ENCODE measurements at places on chromosomes 12 and 14.

DNA sequence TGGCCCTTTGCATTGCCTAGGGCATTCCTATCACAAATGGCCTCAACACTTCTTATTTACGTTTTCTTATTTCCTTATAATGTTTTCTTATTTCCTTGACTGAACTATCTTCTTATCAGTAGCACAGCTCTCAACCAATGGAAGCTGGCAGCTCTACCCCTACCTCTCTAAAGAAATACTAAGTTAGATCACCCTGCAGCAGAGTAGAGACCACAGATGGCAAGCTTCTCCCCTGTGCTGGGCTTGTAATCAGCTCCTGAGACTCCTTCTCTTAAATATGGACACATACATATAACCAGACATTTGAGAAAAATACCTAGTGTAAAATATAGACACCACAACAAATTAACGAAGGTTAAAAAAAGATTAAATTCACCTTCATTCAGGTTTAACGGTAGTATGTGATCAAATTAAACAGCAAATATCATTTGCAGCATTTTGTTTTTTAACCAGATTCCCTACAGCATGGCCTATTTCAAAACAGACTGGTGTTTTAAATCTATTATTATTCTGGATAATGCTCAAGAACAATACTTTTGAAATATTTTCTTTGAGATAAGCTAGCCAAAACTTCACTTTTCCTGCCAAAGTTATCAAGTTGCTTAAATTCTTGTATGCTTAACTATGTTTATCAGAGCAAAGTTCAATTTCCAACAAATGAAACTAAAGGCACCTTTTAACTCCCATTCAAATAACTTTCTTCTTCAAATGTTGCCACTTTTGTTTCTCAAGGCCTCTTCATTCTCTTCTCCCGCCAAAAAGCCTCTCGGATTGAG lies 54.3 kb downstream of the SLC41A2 start:
- DNase-seq: peak; percentile 41

DNA sequence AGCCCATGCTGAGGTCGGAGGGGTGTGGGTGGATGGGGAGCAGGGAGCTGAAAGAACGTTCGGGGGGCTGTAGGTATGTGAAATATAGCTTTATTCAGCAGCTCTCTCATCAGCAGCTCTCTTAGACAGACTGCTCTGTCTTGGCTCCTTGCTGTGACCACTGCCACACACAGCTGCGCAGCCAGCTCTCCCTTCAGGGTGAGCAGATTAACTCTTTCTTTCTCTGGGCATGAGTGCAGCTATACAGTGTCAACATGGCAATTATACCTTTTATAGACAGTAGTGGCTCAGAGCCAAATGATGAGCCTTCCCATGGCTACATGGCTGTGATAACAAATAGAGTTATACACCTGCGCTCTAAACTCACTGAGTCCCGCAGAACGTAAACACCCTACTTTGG lies 137.7 kb upstream of the NEDD1 start:
- DNase-seq: no peak

- DNase-seq: peak; percentile 16
Measured at GRCh38 chr12:132275110-132275531, 54.3 kb downstream of the GALNT9 start.

DNA sequence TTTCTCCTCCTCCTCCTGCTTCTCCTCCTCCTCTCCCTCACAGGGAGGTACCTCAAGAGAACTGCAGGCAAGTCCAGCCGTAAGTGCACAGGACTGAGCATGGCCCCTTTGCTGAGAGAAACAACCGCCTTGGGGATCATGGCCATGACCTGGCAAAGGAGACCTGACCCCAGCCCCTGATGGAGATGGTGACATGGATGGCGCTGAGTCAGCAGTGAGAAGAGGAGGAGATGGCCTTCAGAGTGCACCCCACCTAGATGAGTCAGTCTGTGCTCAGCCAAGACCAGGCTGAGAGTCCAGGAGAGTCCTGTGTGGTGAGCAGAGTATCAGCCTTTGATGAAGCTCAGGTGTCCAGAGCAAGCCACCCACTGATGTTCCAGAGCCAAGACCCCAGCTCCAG lies 36.4 kb downstream of the MEG3 start:
- DNase-seq: no peak

DNA sequence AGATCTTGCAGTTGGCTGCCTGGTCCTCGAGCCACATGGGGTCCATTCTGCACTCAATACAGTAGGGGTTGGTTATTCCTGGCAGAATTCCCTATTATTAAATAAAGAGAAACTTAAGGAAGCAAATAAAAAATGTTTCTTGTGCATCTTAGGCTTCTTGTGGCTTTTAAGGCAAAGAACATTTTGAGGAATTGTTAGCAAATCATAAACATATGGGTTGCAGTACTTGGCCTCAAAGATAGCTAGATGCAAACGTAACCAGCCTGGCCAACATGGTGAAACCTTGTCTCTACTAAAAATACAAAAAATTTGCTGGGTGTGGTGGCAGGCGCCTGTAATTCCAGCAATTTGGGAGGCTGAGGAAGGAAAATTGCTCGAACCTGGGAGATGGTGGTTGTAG lies 50.8 kb upstream of the KCNA5 start:
- no peak for DNase-seq

- peak; percentile 67 for DNase-seq
Measured at GRCh38 chr12:69655616-69656340, 43.3 kb downstream of the BEST3 start.

GRCh38 chr12:98275131-98275475 lies 240.3 kb upstream of the TMPO start:
- no peak for DNase-seq

- DNase-seq: no peak
Measured at GRCh38 chr14:102479777-102480176, 29.8 kb downstream of the ANKRD9 start.

- DNase-seq: no peak
Measured at GRCh38 chr14:104281768-104282301, 143.4 kb downstream of the KIF26A start.

DNA sequence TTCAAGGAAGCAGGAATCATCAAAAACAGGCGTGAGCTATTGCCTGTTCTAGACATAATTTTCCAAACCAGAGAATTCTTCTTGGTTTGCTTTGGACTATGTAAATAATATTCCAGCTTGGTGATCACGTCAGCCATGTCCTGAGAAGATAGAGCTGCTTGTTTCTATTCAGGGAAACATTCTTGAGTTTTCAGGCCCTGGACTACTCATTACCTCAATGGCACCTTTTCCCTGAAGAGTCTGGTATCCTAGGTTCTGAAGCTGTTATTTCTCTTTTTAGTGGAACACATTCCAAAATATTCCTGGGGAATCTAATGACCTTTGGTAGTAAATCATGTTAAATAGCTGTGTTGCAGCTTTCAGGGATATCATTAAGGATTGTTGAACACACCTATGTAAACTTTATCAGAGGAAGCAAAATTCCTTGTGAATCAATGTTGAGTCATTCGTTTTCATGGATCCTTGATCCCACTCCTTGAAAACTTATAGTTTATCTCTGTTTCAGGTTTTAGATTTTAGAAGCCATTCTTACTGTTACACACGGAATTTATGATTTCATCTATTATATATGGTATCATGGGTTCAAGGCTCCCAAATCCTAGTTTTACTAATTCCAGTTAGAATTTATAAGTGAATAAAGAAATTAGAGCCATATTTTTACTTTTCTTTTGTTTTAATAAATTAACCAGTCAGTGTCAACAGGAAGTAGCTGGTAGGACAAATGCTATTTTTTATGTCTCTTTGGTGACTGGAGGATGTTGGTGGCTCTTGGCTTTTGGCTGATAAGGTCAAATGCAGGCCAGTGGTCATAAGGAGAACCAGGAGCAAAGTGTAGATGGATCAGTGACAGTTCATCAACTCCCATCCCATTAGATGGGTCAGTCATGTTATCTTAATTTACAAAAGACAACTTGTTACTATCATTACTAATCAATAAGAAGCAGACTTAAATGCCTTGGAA lies 380.1 kb downstream of the ZFP36L1 start:
- no peak for DNase-seq

GRCh38 chr12:650983-651382 lies 12.3 kb downstream of the NINJ2 start:
- no peak for DNase-seq

GRCh38 chr14:48826058-48826457 lies 760.1 kb downstream of the RPS29 start:
- no peak for DNase-seq

DNA sequence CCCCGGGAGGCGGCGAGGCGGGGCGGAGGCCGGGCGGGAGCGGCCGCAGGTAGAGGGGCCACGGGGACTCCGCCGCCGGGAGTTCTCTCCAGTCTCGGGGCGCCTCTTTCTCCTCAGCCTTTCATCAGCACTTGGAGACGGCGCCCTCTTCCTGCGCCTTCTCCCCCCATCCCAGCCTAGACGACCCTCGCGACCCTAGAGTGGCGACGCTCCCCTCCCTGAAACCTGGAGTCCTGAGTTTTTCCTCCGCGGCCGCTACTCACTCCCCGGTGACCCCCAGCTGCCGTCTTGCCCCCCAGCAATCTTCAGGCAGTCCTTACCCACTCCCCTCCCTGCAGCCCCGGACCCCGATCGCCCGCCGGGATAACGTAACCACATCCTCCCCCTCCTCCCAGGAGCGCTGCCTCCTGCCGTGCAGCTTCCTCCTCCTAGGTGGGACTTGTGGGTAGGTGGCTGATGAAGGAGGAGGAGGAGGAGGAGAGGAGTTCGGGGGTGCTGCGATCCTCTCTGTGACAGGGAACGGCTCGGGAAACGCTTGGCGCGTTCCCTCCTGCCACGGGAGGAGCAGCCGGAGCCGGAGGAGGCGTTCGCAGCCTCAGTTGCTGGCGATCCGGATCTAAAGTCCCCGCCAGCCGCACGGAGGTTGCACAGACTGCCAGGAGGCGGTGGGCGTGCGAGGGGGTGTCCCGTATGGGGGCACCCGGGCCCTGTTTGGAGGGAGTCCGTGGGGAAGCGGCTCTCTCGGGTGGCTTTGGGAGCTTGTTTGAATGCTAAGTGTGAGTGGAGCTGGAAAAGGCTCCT lies 891 bp downstream of the PLEKHA5 start:
- no peak for DNase-seq

- DNase-seq: peak; percentile 20
Measured at GRCh38 chr12:27966870-27967269, 5.7 kb downstream of the PTHLH start.

GRCh38 chr12:126219654-126220279 lies 1154.5 kb downstream of the AACS start:
- DNase-seq: no peak

DNA sequence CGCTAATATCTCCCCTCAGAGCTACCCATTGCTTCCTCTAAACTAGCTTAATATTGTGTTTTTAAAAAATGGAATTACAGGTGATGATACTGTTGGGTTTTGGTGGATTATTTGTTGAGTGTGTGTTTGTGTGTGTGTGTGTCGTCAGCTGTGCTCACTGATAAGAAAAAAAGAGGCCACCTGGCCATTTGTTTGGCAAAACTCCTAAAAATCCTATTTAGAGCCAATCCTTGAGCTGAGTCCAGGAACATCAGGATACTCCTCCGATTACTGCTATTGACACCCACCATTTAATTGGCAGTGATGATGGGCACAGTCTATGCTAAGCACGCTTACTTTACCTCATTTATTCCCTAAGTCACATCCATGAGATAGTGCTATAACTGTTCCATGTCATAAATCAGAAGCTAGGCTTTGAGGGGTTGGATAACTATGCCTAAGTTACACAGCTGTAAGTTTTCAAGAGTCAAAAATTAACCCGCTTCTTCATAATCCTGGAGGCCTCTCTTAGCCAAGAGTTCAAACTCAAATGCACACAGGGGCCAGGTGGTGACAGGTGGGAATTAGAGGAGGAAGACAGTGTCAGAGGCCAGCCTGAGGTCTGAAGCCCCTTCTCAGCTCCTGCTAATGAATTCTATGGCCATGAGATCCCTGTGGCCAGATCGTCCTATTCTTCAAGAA lies 1026.6 kb upstream of the TMEM132C start:
- no peak for DNase-seq

- DNase-seq: no peak
Measured at GRCh38 chr12:113202300-113203075, 17.0 kb downstream of the RITA1 start.

DNA sequence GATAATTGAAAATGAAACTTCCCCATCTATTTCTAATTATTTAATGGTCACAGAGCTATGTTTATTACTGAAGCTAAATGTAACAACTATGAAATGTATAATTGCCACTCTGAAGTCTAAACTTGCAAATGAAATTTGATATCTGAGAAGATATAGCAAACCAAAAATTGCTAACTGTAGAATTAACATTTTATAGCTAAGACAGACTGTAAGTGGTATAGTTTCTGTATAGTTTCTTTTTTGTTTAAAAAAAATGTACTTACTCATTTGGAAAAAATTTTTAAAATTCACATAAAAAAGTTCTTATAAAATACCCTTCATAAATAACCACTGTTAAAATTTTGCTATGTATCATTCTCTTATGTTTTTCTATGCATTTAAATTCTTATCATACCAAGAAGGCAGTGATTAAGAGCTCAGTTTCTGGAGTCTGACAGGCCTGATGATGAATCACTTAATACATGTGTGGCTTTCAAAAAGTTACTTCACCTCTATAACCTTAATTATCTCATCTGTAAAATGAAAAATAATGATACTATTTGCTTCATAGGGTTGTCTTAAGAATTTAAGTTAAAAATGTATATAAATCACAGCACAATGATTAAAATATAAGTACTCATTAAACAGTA lies 214.7 kb upstream of the GARIN2 start:
- DNase-seq: no peak

GRCh38 chr14:61065656-61066055 lies 84.6 kb downstream of the SLC38A6 start:
- no peak for DNase-seq

DNA sequence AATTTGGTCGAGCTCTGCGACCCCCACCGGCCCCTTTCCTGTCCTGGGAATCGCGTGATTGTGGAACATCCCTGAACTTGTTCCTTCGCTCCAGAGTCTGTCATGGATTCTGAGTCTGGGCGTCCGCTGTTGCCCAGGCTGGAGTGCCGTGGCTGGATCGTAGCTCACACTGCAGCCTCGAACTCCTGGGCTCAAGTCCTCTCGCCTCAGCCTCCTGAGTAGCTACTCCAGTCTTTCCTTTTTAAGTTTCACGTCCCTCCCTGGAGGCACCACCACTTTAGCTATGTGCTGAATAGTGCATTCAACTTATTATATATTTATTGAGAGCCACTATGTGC lies 698 bp downstream of the ACOT6 start:
- DNase-seq: no peak

- DNase-seq: no peak
Measured at GRCh38 chr14:54929556-54929955, 26.9 kb upstream of the GCH1 start.

GRCh38 chr12:56897844-56898361 lies 36.3 kb downstream of the SDR9C7 start:
- DNase-seq: no peak

DNA sequence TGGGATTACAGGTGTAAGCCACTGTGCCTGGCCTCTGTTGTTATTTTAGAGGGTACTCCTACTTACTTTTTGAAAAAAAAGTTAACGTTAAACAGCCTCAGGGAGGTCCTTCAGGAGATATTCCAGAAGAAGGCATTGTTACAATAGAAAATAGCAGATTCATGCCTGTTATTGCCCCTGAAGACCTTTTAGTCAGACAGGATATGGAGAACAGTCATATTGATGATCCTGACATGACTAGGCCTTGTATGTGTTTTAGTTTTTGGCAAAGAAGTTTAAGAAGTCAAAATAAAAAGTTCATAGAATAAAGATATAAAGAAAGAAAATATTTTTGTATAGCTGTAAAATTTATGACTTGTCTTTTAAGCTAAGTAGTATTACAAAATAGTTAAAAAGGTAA lies 45.3 kb downstream of the WASHC3 start:
- DNase-seq: no peak

- DNase-seq: peak; percentile 85
Measured at GRCh38 chr14:71116568-71117122, 209.4 kb downstream of the PCNX1 start.

Data from HepG2 (cell line).